ENCODE measurements at places on chromosomes 2 and 18. TPM values are rescaled to one million over a fixed set of nuclear protein-coding genes. Genes with fewer than 3 reads are reported as not detected.

Gene STON1
- 3.7 TPM for total RNA-seq

Gene ACOXL
- total RNA-seq: not detected

Gene CRYGC
- not detected for total RNA-seq

Gene DLGAP1
- 57.1 TPM for total RNA-seq

Gene FBXO15
- 4.1 TPM for total RNA-seq

Gene SPDYA
- 0.82 TPM for total RNA-seq

Gene THUMPD2
- 11.8 TPM for total RNA-seq

Gene FHL2
- 2.4 TPM for total RNA-seq

Gene MARS2
- total RNA-seq: 9.8 TPM

Gene SLC14A1
- total RNA-seq: 3.7 TPM

Gene LRRTM1
- 11.4 TPM for total RNA-seq

Gene PCARE
- not detected for total RNA-seq

Gene TUBA4B
- total RNA-seq: not detected

Gene UGT1A4
- not detected for total RNA-seq

Gene RAX
- total RNA-seq: not detected

Gene IL1RL1
- total RNA-seq: not detected

Gene CACNB4
- 42.4 TPM for total RNA-seq

Gene REG3A
- total RNA-seq: not detected

Gene SLC16A14
- total RNA-seq: 62.0 TPM

Gene FOXI3
- total RNA-seq: 0.41 TPM

Gene CD8B
- not detected for total RNA-seq

Gene BZW1
- total RNA-seq: 437 TPM

Gene PXDN
- total RNA-seq: 21.6 TPM

Gene CFAP65
- 0.82 TPM for total RNA-seq

Gene SERPINB5
- total RNA-seq: under 0.01 TPM

Gene B3GNT7
- total RNA-seq: 0.82 TPM

All from frontal cortex (tissue), 4 donors.